Smooth muscle cell of bladder (primary cell): ENCODE measurements at places on chromosomes 3 and 15. TPM values are rescaled to one million over a fixed set of nuclear protein-coding genes. Genes with fewer than 3 reads are reported as not detected.

The GAP43 gene
- total RNA-seq: 0.14 and 0.28 TPM in 2 replicates

The TTLL13 gene
- 0.09 and 0.14 TPM in 2 replicates for total RNA-seq

The KNG1 gene
- total RNA-seq: not detected in 2 replicates

The HIGD2B gene
- total RNA-seq: not detected in 2 replicates

The RGMA gene
- 0.28 and 0.46 TPM in 2 replicates for total RNA-seq

The NUP210 gene
- total RNA-seq: under 0.01 TPM in 1 of 2 replicates, not detected in the other

The CCR3 gene
- total RNA-seq: 0.09 TPM in 1 of 2 replicates, not detected in the other

The CISH gene
- total RNA-seq: 0.57 and 1.3 TPM in 2 replicates

The DYNC1LI1 gene
- 28.7 and 28.9 TPM in 2 replicates for total RNA-seq

The TNNC1 gene
- total RNA-seq: 1.00 and 1.8 TPM in 2 replicates

The LMOD3 gene
- under 0.01 and 0.14 TPM in 2 replicates for total RNA-seq

The APOD gene
- total RNA-seq: 0.18 and 0.43 TPM in 2 replicates

The SNX1 gene
- 35.0 and 42.7 TPM in 2 replicates for total RNA-seq

The MESP1 gene
- total RNA-seq: 0.09 and 0.28 TPM in 2 replicates

The SLCO2A1 gene
- total RNA-seq: under 0.01 TPM in 2 replicates

The KLHL40 gene
- not detected in 2 replicates for total RNA-seq

The CHRFAM7A gene
- total RNA-seq: 0.14 TPM in 1 of 2 replicates, not detected in the other

The C2CD4B gene
- total RNA-seq: 0.28 TPM in 1 of 2 replicates, not detected in the other

The CYP8B1 gene
- total RNA-seq: not detected in 2 replicates

The SLC9C1 gene
- 0.14 and 0.18 TPM in 2 replicates for total RNA-seq
